ENCODE measurements at places on chromosomes 2 and 18.

DNA sequence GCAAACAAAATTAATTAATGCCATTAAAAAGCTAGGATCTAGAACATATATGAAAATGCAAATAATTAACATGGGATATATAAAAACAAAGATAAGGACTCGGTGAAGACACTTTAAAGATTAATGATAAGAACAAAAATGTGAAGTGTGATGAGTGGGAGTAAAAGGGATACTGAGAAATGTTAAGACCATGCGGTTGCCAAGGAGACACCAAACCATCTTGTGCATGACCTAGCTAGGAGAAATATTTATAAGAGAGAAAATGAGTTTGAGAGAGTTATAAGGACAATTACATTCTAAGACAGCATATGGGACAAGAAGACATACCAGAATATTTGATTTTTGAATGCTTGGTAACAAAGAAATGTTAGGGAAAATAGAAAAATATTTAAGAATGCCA, 25.4 kb upstream of the MAP2 start:
- no peak for DNase-seq

GRCh38 chr18:23126376-23127056, 8.8 kb upstream of the CABLES1 start:
- DNase-seq, result no peak

DNA sequence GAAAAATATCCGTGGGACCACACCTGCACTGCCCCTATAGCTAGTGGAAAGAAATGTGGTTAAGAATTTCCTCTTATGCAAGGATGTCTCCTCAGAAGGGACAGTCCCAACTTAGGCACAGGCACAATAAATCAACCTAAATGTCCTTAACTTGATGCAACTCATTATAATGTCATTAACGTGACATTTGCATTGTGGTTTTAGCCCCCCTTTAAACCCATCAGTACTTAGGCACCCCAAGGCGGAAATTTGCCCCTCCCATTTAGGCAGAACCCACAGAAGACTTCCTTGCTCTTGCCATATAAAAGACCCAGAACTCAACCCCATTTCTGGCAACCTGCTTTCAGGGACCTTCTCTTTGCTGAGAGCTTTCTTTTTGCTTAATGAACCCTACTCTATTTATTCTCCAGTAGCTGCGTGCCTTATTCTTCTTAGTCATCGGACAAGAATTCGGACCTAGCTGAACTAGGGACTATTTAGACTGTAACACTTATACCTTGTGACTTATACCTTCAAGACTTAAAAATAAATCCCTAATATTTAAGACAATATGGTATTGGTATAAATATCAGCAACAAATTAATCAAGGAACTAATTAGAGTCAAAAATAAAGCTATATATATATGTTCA, 1281.6 kb upstream of the TMEFF2 start:
- no peak for DNase-seq

GRCh38 chr2:186294248-186294888, 191.7 kb upstream of the ZC3H15 start:
- DNase-seq, result no peak

GRCh38 chr2:234378440-234378839, 118.4 kb downstream of the ARL4C start:
- DNase-seq, result no peak

Data from NCI-H1092 treated with DMSO at 0.1 percent for 48 hours (cell line).